Thoracic aorta (tissue), 2 donors: ENCODE measurements at places on chromosomes 11 and 22. TPM values are rescaled to one million over a fixed set of nuclear protein-coding genes. Genes with fewer than 3 reads are reported as not detected.

The KCNK7 gene
- 0.95 TPM for total RNA-seq

GRCh38 chr22:38653741-38654140, 2.5 kb downstream of the FAM227A start:
- no peak overlapping the region for H3K4me3 ChIP-seq
- H3K36me3 ChIP-seq: no peaks in the 10 kb centered on the region
- peaks cover 7% of the 10 kb centered on the region for H3K4me1 ChIP-seq
- DNase-seq: no peak

The RTN4R gene
- 7.4 TPM for total RNA-seq

- no peak overlapping the region for H3K27ac ChIP-seq
- H3K4me3 ChIP-seq: no peak overlapping the region
- DNase-seq: no peak
- no peaks in the 10 kb centered on the region for H3K36me3 ChIP-seq
- no peaks in the 10 kb centered on the region for H3K27me3 ChIP-seq
- no peaks in the 10 kb centered on the region for H3K4me1 ChIP-seq
Observed at GRCh38 chr11:134555510-134555909, 143.5 kb upstream of the B3GAT1 start.
